ENCODE measurements at places on chromosomes 4 and X.
A peak's percentile ranks its signal among the peaks of the same experiment; 100 is the strongest.

- DNase-seq = no peak
Observed at GRCh38 chr4:135838889-135839288, 1637.3 kb upstream of the PABPC4L start.

DNA sequence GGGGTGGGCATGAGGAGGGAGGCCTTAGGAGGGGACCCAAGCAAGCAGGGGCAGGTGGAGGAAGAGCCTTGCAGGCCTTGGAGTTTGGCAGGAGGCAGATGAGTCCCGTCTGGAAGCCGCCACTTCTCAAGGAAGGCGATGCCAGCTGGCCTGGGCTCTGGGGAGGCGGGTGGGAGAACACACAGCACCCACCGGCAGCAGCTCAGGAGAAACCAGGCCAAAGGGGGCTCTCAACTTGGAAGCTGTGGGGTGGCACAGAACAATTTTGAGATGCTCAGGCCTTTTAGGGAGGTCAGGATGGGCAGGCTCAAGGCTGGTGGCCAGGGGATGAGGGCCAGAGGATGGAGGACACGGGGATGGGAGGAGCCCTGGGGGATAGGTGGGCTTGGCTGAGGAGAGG lies 11.6 kb upstream of the DUSP9 start:
- no peak for DNase-seq

DNA sequence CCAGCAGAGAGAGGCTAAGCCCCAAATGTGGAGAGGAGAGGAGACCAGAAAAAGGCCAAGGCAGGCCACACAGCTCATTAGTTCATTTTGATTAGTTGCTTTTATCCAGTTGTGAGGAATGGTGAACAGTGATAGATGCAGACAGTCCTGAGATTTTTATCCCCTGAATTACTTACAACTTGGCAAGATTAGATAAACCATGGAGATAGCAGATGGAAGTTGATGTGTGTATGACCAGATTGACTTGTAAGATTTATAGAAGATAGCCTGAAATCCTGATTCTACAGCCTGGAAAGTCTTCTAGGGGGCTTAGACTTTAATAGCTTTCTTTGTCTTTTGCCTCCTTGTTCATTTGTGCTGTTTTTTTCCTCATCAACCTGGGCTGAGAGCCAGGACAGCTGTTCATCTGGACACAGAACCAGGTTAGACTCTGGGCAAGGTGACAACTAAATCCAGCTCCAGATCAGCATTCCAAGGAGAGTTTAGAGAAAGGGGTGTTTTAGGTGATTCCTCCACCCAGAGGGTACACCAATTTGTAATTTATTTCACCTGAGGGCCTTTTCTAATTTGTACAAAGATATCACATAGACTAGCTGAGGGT lies 215.5 kb downstream of the SPATA18 start:
- DNase-seq = no peak

DNA sequence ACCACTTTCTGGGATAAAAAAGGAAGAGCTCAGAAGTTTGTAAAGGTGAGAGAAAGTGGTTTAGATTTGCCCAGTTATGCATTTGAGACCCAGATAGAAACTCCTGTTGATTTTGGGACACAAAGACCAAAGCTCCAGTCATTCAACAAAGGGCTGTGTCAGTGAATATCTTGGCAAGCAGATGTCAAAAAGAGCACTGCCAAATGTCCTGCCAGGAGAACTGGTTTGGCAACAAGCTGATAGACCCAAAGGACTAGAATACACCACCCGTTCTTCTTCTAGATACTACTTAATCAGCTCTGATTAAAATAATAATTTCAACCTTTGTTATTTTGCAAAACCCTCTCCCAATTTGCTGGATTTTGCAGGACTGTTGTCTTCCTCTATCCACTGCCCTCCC lies 121.4 kb downstream of the NHS start:
- DNase-seq = no peak

DNA sequence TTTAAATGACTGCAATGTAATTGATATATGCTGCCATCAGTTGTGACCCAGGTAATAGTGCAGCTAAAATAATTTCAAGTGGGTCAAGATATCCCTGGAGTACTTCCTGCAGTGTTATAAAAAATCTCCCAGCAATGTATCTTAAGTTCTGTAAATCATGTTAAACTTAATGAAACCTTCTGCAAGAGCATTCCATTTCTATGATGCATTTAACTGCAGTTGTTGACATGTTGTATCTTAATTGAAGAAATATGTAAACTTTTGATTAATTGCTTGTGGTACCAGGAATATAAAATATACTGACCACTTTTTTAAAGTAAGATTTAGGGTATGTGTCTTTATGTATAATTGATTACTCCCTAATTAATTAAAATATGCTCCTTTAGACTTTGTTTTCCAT lies 213.6 kb downstream of the AFF2 start:
- no peak for DNase-seq

GRCh38 chr4:24489870-24490269 lies 94.5 kb downstream of the DHX15 start:
- no peak for DNase-seq

DNA sequence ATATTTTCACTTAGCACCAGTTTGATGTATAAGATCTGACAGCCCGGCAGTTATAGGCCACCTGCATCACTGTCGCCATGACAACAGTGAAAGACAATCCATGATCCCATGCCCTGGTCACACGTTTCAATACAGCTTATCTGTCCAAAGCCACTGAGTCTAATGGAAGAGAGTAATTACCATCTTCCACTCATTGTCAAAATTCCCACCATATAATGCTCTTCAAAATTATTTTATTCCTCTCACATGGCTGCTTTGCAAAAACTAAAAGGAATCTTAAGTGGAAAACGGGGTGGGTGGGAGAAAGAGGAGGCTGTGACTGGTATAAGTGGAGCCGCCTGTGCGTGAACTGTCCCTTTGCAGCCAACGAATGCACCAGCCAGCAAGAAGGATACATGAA lies 44.2 kb downstream of the MAML3 start:
- DNase-seq = no peak

DNA sequence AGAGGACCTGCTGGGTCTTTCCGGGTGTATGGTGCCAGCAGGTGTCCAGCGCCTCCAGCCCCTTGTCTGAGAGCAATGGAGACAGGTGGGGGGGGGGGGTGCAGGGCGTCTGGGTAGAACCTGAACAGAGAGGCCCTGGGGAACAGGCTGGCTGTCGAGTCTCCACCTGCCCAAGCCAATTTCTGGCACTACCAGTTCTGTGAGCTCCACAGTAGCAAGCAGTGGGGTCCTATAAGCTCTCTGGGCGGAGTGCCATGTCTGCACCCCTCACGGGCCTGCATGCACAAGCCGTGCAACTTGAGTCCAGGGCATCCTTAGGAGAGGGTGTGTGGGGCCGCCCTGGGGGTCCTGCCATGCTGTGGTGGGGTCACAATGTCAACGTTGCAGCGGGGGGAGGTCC lies 10.1 kb upstream of the FGFR3 start:
- no peak for DNase-seq

DNA sequence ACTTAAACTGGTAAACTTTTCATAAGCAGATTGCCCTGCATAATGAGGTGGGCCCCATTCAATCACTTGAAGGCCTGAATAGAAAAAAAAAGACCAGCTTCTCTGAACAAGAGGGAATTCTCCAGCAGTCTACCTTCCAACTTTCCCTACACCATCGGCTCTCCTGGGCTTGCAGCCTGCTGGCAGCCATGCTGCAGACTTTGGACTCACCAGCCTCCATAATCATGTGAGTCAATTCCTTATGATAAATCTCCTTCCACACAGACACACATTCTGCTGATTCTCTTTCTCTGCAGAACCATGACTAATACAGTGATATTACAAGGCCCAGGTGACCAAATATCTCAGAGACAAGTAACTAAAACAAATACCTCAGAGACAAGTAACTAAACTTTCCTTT lies 113.8 kb upstream of the WDR17 start:
- DNase-seq = no peak

GRCh38 chr4:145936997-145937901 lies 1.4 kb downstream of the ZNF827 start:
- DNase-seq = peak; percentile 6

GRCh38 chr4:185020293-185020808 lies 2.1 kb downstream of the HELT start:
- no peak for DNase-seq

DNA sequence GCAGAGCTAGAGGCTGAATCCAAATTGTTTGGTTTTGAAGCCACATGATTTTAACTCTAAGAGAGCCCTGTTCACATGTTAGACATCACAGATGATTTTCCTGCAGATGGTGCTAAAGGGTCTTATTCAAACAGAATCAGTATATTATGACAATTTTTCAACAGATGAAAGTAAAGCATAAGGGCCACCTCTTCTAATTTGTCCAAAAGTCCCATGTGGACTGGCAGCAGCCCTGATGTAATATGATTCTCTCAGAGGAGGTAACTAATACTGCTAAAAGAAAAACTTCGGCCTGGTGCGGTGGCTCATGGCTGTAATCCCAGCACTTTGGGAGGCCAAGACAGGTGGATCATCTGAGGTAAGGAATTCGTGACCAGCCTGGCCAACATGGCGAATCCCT lies 26.0 kb upstream of the SETD7 start:
- DNase-seq = no peak

- DNase-seq = no peak
Observed at GRCh38 chrX:16138108-16138427, 14.7 kb downstream of the GRPR start.

DNA sequence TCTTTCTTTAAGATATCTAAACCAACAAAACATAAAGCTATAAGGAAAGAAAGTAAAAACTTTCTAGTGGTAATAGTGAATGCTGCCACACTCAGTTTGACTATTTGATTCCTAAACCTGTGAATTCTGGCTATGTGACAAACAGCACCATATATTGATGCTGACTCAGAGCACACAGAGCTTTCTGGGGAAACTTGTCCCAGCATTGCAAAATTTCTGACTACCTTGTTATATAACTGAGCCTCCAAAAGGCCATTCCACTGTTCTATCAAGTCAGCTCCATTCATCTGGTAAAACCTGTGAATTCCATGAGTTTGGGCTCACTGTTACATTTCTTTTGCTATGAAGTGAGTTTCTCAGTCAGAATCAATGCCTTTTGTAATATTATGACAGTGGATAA lies 1229.7 kb downstream of the PCDH18 start:
- no peak for DNase-seq

GRCh38 chrX:42616981-42617380 lies 161.0 kb downstream of the PPP1R2C start:
- no peak for DNase-seq

DNA sequence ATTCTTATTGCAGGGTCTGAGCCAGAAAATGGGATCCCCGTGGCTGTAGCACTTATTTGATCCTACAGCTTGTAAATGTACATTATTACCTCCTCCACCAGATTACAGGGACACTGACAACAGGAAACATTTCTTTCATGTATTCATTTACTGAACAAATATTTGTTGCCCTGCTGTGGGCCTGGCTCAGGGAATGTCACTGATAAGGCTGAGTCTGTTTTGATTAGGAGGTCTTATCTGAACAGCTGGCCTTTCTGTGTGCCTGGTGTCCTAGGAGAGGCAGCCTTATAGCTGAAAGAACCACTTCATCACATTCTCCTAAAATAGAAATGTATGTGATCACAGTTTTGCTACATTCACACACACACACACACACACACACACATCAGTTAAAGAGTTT lies 45.5 kb upstream of the PROM1 start:
- DNase-seq = no peak

GRCh38 chrX:70331161-70331560 lies 41.3 kb downstream of the KIF4A start:
- no peak for DNase-seq

GRCh38 chr4:184856277-184856609 lies 30.5 kb upstream of the ACSL1 start:
- DNase-seq = no peak

- no peak for DNase-seq
Observed at GRCh38 chr4:37595875-37596680, 90.1 kb downstream of the RELL1 start.

GRCh38 chr4:3732076-3733028 lies 33.8 kb upstream of the ADRA2C start:
- DNase-seq = no peak

All from T-helper 22 cell (primary cell).